Amygdala (tissue), 56 donors: ENCODE measurements at places on chromosomes 6 and 20.

GRCh38 chr6:124008000-124008987, 204.6 kb downstream of the NKAIN2 start:
- no peak for DNase-seq

DNA sequence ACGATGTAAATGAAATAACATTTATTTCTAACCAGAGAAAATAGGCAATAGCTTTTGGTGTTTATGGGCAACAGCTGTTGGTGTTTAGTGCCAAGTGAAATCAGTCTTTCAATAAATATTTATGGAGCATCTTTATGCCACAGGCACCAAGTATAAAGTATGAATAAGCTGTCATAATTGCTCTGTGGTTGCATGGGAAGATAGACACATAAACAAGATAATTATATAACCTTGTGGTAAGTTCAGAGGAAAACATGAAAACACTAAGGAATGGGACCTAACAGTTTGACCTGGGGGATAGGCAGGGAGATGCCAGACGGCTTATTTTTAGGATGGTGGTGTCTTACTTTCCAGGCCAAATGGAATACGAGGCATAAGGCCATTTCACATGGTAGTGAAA, 110.9 kb downstream of the GFRAL start:
- no peak for DNase-seq

DNA sequence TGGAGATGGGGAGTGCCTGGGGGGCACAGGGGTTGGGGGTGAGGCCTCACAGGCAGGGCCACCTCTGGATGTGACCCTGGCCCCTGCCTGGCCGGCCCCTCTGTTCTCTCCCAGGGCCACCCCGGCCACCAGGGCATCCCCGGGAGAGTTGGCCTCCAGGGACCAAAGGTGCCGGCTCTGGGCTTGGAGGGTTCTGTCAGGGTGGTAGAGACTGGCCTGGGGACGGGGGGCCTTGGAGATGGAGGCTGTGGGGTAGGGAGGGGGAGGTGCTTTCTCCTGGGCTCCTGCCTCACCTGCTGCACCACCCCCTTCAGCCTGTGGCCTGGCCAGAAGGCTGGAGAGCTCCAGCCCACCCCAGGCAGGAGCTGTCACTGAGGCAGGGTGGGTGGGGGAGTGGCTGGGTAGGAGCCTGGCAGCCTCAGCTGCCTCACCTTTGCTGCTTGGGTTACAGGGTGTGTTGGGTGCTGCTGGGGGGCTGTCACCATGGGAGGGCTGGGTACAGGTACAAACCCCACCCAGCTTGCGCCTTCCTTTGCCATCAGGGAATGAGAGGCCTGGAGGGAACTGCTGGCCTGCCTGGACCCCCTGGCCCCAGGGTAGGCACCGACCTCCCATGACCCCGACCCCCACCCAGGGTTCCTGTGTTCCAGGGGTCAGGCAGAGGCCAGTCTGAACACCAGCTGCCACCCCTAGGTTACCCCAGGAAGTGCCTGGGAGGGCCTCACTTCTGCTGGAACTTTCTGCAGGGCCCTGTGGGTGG, 32.7 kb downstream of the COL20A1 start:
- DNase-seq = no peak

GRCh38 chr6:28368522-28368921, 18.8 kb downstream of the ZKSCAN3 start:
- DNase-seq = no peak

DNA sequence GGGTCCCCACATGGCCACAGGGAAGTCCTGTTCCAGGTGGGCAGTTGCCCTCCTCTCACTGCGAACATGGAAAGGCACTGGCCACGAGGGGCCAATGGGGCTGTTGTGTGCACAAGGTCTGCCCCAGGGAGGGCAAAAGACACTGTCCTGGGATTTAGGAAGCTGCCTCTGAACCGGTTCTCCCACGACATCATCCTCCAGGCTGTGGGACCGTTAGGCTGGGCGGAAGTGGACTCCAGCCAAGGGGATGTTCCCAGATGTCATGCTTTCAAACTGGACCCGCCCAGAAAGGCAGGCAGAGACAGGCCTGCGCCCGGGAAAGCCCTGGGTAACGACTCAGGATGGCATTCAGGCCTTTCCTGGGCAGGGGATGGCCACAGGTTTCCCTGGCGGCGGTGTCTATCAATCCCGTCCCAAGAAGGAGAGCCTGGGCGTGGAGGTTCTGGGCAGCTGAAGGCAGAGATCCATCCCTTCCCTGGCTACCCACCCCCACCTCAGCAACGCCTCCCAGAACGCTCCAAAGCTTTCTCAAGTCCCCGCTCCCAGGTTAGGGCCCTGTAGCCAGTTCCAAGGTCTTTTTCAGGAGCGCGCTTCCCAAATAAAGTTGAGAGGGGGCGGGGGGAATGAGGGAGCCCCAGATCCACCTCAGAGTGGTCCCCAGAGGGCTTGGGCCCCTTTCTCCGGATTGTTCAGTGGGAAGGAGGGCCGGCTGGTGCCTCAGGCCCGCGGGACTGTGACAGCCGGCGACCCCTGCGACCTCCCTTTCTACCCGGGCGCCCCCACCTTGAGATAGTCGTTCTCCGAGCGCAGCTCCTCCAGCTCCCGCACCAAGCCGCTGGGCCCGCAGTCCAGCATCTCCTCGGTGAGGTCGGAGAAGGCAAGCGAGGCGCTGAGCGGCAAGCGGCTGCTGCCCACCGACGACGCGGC, 13.8 kb upstream of the TLDC2 start:
- peak; percentile 85 for DNase-seq

- no peak for DNase-seq
These were observed 79.3 kb upstream of the ARMC2 start for GRCh38 chr6:108768792-108769524.

GRCh38 chr6:42339991-42340401, 111.7 kb downstream of the TRERF1 start:
- no peak for DNase-seq

- DNase-seq = no peak
These were observed 231.3 kb downstream of the TFAP2C start for GRCh38 chr20:56860413-56860812.
